ENCODE measurements at places on chromosomes 11 and 22.

DNA sequence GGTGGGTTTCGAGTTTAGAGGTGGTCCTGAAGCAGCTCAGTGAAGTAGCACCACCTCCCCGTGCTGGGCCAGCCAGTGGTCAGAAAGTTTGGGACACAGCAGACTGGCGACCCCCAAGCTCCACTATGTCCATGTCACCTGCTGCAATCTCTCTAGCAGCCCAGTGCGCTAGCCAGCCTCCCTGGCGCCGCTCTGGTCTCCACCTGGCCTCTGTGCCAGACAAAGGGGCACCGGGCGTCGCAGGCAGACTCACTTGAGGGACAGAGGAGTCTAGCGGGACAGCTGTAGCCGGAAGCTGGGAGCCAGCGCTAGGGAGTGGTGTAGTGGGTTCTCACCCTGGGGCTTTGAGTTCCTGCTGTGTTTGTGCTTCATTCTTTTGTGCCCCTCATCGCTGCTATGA, 25.5 kb downstream of the MYBPC3 start:
- no peak for DNase-seq

GRCh38 chr11:1295086-1295485, 14.3 kb downstream of the TOLLIP start:
- no peak for DNase-seq

DNA sequence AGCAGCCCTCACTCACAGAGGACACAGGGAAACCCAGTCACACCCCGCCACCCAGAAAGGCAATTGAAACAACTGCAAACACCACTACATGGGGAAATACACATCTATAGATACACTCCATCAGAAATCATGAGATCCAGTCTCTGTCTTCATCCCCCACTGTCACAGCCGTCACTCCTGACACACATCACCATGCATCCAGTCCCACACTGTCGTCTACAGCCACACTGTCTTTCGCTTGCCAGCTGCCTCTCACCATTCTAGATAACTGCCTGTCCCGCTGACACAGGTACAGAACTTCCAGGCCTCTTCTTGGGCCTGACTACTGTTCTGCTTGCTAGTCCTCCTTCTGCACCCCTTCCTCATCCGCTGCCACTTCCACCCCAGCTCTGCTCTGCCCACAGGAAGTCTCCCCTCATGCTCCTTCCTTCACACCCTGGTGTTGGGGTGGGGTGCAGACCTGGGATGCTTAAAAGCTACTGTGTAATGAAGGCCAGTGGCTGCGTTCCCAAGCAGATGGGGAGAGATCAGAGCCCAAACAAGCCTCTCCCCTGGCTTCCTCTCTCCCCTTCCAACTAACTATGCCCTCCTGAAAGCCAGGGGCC, 42.6 kb downstream of the SLC22A12 start:
- no peak for DNase-seq

- no peak for DNase-seq
These were observed 47.4 kb upstream of the OR4B1 start for GRCh38 chr11:48169259-48169658.

DNA sequence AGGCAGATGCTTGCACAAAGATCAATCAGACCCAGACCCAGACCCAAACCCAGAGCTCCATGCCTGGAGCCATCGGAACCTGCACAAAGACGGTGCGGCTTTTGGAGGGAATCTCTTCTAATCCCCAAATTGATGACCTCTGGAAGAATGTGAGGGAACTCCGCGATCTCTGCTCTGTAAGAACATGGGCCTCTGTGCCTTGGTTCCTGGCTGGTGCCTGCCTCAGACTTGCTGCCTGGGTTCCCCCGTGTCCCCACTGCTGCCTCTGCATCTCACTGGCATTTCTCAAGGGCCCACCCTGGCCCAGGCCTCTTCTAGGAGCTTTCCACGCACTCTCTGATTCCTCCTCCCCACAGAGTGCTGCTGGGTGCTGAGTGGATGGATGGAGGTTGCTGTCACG, 1044.4 kb downstream of the TBC1D22A start:
- DNase-seq = no peak

DNA sequence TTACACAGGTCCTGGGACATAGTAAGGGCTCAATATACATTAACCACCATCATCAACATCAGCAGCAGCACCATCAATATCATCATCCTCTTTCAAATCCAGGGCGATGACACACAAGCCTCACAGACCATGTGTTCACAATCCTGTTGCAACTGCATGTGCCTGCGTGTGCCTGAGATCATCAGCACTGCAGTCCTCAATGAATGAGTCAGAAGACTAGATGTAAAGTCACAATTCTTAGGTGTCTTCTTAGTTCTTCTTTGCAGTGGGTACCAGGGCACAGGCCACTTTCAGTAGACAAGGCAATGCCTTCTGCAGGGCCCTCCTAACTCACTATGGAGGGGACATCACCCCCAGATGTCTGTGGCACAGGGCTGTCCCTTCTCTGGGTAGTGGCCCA, 111.1 kb downstream of the MYO18B start:
- DNase-seq = no peak

- no peak for DNase-seq
These were observed 831.4 kb downstream of the DLG2 start for GRCh38 chr11:84795698-84796097.

DNA sequence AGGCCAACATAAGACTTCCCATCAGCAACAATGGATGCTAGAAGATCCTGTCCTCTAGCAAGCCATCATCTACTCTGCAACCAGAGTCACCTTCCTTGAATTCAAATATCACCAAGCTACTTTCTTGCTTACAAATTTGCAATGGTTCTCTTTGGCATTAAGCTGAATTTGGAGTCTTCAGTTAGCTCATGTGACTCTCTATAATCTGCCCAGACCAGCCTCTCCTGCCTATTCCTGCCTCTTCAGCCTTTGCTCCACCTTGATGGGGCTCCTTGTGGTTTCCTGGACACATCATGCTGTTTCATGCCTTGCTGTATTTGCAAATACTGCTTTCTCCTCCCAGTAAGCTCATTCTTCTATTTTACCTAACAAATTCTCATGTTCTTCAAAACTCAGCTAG, 82.3 kb downstream of the RASSF10 start:
- no peak for DNase-seq
